ENCODE measurements at places on chromosomes 3 and 15.

DNA sequence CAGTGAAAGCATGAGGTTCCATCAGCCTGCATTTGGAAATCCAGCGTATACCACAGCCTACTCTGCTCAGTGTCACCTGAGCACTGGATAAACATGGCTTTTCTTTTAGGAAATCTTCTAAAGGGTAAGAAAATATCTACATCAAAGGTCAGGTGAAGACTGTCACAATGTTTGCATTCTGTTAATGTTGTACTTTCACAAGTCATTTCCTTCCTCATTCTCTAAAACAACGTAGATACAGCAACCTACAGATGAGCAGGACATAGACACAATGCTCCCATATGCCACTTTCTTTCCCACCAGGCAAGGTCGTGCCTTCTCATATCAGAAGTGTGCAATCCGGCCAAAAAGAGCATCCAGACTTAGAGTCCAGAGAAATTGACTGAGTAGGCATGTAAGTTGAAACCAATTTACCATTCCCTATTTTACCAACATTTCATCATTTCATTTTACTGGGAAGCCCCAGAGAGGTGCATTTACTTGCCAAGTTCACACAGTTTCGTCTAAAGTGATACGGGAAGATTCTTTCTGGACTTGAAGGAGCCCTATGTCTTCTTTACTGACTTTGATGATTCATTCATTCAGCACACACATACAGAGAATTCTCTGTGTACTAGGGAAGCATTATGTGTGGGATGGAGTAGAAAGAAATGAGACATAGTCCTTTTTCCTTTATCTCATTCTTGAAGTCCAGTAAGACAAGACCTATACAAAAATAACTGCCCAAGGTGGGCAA is 30.6 kb upstream of the LPP start:
- no peak for DNase-seq

DNA sequence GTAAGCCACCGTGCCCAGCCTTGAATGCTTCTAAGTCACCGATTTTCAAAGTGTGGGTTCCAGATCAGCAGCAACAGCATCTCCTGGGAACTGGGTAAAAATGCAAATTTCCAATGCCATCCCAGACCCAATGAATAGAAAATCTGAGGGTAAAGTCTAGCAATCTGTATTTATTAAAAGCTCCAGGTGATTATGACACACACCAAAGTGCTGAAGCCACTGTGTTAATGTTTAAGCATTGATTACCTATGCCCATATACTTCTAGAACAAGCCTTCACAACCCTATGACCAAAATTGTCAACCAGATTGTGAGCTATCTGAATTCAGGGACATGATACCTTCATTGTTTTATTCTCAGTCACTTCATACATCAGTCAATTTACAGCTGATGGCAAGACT is 86.5 kb downstream of the LRRFIP2 start:
- no peak for DNase-seq

GRCh38 chr3:11059090-11059798 is 66.7 kb downstream of the SLC6A1 start:
- DNase-seq, result peak; percentile 18

- no peak for DNase-seq
Measured at GRCh38 chr3:97530691-97531090, 233.9 kb upstream of the ARL6 start.

- DNase-seq, result no peak
Measured at GRCh38 chr3:47007482-47008233, 28.2 kb downstream of the NBEAL2 start.

- DNase-seq, result no peak
Measured at GRCh38 chr3:22966349-22966748, 236.8 kb upstream of the UBE2E2 start.

DNA sequence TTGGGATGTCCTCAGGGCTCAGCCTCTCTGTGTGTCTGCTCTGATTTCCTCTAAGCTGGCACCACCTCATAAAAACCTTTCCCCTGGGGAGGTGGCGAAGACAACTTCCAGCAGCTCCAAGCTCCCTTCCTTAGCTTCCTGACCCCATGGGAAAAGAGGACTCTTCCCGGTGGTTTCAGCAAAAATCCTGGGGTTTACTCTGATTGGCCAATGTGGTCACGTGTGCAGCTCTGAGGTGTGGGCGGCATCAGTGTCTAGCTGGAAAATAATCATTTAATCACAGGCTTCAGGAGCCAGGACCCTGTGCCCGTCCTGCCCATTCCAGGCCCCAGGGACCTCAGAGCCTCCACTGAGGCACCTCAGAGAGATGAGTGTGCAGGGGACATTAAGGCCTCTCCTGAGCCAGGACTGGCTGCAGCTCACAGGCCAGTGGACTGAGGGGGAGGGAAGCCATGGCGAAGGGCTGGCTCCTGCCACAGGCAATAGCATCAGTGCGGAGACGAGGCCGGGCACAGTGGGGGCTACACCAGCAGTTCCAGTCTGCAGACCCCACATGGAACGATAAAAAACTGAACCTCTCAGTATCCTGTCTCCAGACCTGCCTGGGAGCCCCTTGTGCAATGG is 104.1 kb downstream of the TPRA1 start:
- DNase-seq, result no peak

DNA sequence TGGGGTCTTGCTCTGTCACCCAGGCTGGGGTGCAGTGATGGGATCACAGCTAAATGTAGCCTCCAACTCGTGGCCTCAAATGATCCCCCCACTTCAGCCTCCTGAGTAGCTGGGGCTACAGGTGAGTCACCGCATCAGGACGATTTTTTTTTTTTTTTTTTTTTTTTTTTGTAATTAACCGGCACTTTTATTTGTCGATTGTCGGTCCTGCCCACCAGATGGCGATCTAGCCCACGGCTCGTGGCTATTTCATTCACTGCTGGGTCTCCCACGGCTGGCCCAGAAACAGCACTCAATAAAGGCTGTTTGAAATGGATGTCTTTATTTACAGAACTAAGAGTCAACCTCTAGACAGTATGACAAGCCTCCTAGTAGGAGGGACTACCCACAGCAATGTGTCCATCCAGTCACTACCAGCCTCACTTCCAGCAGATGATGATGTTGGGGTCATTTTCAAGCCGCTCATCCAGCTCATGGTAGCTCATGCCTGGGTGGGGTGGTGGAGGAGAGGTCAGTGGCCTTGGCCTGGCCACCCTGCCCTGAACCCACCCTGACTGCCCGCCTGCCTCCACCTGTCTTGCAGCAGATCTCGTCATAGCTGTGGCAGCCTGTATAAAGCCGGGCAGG is 1.8 kb upstream of the ZMYND10 start:
- peak; percentile 84 for DNase-seq

DNA sequence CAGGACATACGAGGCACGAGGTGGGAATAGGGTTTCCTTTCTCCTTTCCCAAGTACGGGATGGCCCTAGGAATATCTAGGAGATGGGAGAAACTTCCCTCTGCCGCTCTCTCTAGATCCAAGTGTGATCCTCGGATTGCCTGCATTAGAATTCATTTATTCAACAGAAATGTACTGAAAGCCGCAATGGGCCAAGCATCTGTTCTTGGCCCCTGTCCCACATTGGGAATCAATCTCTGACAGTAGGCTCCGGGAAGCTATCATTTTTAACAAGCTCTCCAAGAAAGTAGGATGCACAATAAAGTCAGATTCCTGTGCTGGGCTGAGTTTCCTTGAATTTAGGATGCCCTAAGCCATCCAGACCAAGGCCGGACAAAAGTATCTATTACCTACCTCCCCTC is 37.2 kb upstream of the CA12 start:
- no peak for DNase-seq

GRCh38 chr3:53749448-53749847 is 96.8 kb downstream of the CHDH start:
- DNase-seq, result no peak

DNA sequence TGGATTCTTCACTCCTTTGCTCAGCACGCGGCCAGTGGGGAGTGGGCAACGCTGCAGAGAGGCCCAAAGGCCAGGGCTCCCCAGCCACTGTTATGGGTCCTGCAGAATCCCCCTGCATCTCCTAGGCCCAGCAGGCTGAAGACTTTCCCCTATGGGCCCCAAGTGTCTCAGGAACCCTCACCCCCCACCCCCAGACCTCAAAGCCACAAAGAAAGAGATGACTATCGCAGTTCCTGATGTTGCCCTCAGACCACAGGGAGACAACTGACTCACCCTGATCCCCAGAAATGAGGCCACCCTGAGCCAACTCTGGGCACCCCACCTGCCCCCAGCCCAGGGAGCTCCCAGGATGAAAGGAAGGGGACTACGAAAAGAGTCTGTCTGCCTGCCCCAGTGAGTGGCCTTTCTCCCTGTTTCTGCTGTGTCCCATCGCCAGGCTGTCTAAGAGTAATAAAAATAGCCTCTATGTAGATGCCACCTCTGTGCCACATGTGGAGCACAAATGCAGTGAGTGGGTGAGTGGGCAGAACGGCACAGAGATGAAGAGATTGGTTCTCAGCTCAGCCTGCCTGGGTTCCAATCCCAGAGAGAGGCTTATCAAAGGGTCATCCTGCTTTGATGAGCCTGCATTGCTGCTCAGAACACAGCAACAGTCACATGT is 283.0 kb downstream of the UACA start:
- peak; percentile 41 for DNase-seq

GRCh38 chr3:172614340-172615274 is 91.4 kb upstream of the TNFSF10 start:
- no peak for DNase-seq

DNA sequence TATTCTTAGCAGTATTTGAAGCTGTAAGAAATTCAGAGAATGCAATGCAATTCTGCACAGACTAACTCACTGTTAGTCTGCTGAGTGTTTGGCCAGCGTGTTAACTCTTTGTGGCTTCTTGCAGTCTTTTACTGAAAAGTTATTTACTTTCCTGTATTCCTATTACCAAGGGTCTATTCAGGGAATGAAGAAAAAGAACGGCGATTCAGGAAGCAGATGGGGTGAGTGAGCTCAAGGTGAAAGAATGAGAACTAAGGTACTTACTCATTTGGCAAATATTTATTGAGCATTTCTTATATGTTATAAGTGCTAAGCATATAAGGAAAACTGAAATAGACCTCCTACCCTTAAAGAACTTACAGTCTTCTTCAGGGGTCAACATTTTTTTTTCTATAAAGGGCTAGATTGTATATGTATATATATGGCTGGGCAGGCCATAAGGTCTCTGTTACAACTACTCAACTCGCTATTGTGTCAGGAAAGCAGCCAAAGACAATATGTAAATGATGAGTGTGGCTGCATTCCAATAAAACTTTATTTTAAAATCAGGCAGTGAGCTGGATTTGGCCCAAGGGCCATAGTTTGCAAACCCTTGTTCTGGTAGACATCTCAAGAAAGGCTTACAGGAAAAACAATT is 271.9 kb upstream of the GADL1 start:
- no peak for DNase-seq

DNA sequence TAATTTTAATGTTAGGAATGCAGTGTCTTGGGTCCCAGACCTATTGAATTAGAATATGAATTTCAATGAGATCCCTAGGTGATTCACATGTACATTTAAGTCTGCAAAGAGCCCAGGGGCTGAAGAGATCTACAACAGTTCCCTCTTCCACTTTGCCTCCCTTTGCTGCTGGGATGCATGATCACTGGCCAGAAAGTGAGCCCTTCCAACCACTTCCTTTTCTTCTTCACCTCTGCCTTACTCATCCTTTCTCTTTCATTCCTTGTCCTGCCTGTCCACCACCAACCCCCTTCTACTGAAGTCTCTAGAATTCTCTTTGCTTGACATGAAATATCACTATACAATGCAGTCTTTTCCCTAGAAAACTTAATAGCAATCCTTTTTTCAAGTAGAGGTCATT is 222.4 kb upstream of the LRIG1 start:
- no peak for DNase-seq

GRCh38 chr15:75368689-75369239 is 357 bp upstream of the MAN2C1 start:
- no peak for DNase-seq

DNA sequence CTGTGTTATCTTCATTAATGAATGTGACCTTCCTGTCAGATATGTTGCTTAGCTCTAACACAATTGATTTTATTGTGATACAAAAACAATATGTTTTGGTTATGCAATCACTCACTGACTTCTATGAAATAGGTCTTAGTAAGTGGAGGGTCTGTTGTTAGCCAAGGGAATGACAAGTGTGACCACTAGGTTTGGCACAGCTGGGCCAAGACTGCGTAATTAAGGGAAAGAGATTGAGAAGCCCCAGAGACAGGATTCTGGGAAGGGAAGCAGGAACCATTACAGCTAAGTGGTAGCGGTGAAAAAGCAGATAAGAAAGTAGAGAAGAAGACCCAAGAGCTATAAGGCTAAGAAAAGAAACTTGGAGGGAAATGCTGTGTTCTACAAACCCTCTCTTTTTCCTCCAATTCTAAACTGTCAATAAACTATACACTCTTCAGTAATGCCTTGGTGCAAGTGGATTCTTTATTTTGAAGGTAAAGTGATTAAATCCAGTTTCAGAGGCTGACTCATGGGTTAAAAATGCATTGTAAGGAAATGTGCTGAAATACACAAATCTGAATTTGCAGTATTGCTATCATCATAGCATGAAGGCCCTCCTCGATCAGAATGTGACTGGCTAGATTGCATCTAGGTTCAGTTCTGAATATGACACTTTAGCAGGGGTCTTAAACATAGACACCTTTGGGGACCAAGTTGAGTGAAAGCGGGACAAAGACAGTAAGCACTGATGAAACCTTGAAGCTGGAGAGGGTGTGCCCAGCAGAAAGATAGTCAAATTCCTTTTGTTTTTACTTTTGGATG is 26.1 kb downstream of the KCNMB2 start:
- DNase-seq, result no peak

DNA sequence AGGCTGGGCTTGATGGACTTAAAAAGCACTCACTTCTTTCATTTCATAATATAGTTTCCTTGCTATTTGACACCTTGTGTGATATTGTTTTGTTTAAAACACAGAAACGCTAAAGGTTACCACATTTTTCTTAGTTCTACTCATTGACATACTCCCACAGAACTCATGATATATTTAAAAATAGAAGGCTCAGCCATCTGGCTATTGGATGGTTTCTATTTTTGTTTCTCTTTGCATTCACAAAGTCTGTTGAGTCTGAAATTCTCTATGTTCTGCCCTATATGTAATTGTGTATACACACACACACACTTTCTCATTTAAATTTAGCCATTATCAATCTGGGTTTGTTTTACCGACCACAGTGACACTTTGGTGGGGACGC is 128.2 kb downstream of the SOX2 start:
- DNase-seq, result no peak

DNA sequence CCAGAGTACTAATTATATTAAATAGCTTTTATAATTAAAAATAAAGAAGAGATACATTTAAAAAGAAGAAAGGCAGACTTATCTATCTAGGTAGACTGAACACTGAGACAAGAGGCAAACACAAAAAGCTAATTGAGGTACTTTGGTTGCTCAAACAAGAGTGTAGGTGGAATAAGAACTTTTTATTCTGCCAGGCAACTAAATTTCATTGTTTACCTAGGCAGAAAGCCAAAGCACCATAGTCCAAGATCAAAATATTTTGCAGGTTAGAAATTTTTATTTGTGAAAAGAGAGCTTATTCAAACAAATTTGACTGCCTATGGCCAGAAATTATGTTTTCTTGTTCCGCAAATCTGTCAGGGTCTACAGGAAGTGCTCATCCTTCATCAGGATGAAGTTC is 499.6 kb upstream of the GBE1 start:
- no peak for DNase-seq

GRCh38 chr3:126522363-126522788 is 1.6 kb upstream of the CHST13 start:
- peak; percentile 45 for DNase-seq

Data from CD4-positive, alpha-beta T cell treated with Interferon alpha-2 for 1 hour (primary cell).